Fibroblast of upper back skin (primary cell): ENCODE measurements at places on chromosomes 16 and 17.

GRCh38 chr17:81712468-81713003, 452 bp downstream of the SLC25A10 start:
- no peak for DNase-seq

DNA sequence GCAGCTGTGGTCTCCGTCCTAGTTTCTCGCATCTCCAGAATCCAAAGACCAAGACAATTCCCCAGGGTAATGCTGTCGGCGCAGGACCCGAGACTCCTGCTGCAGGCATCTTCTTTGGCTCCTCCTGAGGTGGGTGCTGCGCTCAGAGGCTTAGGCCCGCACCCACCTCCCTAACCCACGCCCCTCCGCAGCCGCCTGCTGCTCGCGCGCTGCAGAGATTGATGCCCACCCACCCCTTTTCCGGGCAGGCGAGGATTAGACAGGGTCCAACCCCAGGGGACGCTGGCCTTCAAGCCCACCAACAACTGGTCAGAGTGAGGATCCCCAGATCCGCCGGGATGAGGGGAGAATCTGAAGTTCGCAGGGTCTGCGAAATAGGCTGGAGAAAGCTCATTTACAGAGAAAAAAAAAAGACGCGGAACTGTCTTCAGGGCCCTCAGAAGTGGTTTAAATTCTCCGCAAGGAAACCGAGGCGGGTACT, 27.9 kb downstream of the SLFN11 start:
- no peak for DNase-seq

GRCh38 chr17:4641297-4642195, at the start of gene ALOX15:
Gene ALOX15, minus strand, starts transcription at chr17:4641678. Its CDS starts 27 bp downstream, at chr17:4641651.
- no peak for DNase-seq

- DNase-seq: no peak
Measured at GRCh38 chr17:12680407-12680897, 14.8 kb downstream of the MYOCD start.

GRCh38 chr16:56938664-56939513, 6.9 kb downstream of the HERPUD1 start:
- no peak for DNase-seq

- peak; percentile 58 for DNase-seq
Measured at GRCh38 chr16:53945996-53946395, 242.0 kb downstream of the FTO start.

GRCh38 chr16:83245061-83245460, 562.7 kb upstream of the HSBP1 start:
- DNase-seq: peak; percentile 64

DNA sequence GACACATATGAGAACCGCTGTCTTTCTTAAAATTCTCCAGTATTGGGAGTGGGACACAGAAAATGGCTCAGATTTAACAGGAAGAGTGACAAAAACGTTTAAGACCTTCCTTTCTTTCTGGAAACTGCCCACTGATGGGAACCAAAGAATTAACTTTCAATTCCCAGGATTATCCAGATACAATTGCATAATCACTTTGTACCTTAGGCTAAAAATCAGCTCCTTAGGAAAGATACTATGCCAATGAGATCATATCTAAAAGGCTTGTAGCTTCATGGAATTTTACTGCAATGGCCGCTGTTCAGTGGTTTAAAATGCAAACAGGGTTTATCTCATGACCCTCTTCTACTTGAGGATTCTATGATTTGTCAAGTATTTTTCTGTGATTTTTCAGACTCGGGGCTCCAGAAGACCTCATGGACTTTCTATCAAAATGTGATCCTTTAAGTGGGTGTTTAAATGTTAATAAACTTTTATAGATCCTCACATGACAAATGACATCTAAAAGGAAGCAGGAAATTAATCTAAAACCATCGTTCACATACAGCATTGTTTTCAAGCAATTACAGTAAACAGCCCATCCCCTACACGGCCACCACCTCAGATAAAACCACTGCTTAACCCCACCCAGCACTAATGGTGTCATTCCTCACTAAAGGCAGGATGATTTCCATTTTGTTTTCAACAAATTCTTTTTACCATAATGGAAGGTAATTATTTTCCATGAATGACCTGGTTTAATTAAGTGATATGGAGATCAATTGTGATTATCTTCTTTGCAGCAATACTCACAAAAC, 31.6 kb upstream of the ERN1 start:
- DNase-seq: no peak

GRCh38 chr17:81197409-81197795, 25.4 kb downstream of the CEP131 start:
- DNase-seq: no peak

DNA sequence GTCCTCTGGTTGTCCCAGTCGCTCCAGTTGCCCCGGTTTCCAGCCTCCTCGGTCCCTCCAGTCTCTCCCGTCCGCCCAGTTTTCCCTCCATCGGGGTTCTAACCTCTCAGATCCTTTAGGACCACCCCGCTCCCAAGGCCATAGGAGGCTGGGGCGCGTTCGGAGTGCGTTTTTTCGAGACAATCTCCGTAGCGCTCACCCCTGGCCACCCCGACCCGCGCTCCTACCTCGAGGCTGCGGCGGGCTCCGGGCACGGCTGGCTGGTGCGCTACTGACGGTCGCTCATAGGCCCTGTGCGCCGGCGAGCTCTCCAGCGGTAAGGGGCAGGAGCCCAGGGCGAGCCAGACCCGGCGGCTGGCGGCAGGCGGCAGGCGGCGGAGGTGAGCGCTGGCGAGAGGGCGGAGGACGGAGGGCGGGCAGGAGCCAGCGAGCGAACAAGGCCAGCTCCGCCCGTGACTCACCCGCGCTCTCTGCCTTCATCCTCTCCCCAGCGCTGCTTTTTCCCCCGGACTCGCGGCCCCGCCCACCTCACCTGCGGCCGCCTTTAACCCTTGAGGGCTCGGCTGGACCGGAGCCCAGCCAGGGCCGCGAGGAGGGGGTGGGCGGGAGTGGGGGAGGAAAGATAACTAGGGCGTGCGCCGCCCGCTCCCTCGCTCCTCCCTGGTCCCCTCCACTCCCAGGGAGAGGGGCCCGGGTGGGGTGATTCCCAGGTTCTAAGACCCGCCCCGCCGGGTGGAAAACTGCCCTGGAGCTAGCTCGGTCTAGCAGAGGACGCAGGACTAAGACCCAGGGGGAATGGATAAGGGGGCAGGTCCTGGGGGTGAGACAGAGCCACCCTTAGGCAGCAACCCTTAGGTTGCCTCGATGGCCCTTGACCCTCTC, at the start of gene SP6:
TSS of gene SP6 (minus strand) at position 472 of the 882 bp plus-strand sequence. CDS start 2,734 bp downstream, outside the sequence.
- DNase-seq: peak; percentile 33

DNA sequence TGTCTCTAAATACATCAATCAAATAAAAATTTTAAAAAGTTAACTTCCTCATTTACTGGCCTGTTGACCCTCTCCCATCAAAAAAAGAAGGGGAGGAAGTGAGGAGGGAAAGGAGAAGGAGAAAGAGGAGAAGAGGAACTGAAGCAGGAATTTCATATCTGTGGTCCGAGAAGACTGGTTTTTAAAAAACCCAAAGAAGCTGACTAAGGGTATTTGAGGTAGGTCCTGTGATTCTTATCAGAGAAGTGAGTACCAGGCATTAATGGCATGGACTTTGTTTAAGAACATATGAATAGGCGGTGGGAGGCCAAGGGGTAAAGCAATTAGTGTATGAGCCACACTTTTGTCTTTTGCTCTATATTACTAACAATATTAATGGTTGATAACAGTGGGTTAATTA, 2.0 kb downstream of the SLC46A1 start:
- DNase-seq: no peak

DNA sequence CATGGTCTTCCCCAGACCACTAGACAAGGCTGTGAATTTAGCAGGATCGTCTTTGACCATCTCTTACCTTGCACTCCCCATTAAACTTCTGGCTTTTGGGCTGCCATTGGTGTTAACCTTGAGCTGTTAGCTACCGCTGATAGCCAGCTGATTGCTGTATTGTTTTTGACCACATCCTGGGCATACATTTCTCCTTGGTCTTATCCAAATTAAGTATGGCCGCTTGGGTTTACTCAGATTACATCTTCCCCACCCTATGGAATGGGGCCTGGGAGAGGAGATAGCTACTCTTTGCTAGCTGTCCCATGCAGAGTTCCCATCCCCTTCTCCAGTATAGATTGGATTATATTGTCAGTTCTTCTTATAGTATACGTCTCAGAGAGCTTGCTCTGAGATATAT, 270.4 kb upstream of the ELAC2 start:
- no peak for DNase-seq

DNA sequence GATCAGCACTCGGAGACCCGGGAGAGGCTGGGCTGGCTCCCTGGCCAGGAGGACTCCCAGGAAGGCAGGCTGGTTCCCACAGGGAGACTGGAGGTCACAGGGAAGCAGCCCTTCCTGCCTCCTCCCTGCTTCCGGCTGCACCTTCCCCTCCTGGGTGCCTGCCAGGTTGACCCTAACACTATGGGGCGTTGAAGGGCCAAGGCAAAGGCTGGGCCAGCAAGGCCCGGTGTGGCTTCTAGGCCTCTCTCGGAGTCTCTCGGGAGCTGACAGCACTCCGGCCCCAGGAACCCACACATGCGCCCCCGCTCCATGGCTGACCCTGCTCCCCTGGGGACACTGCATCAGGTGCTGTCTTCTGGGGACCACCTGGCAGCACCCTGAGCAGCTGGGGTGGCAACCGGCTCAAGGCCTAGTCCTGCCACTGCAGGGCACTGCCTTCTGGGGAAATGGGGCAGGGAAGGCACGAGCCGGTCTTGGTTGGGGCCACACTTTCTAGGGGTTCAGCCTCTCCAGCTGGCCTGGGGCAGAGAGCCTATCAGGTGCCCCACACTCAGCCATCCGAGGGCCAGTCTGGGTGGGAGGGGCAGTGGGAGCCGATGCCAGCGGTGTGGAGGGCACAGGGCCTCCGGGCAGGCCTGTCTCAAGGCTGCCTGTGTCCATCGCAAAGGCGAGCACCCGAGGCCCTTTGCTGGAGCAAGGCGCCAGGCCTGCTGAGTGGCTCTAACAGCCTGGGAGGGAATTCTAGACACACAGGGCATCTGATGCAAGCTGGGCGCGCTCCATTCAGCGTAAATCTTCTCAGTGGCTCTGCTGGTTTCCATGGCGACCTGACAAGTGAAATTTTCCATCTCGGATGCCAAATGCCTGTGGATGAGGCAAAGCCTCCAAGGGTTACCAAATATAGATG, 5.6 kb upstream of the MTSS2 start:
- DNase-seq: peak; percentile 98

DNA sequence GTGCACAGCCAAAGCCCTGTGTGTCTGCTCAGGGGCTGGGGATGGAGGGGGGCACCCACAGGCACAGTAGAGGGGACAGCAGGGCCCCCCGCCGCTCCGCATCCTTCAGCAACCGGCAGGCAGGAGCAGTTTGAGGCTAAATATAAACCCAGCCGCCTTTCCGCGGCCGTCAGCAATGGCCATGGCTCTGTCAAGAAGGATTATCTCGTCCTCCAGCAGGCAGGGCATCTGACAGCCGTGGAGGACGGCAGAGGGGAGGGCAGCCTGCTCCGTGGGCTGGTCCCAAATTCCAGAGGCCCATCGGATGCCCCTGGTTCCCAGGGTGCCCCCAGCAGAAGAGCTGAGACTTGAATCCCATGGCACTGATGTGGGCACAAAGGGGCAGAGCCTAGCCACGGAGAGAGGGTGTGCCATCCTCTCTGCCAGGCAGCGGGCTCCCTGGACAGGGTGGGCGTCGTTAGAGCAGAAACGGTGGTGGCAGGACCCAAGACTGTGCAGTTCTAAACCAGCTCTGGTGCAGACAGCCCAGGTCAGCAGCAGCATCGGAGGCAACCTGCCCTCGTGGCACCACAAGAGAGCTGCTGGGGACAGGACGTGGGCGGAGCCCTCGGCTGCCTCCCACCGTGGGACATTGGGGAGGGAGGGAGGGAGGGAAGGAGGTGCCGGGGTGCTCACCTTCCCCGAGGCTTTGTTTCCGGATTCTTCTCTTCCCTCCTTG, 198.8 kb upstream of the CIBAR2 start:
- no peak for DNase-seq

DNA sequence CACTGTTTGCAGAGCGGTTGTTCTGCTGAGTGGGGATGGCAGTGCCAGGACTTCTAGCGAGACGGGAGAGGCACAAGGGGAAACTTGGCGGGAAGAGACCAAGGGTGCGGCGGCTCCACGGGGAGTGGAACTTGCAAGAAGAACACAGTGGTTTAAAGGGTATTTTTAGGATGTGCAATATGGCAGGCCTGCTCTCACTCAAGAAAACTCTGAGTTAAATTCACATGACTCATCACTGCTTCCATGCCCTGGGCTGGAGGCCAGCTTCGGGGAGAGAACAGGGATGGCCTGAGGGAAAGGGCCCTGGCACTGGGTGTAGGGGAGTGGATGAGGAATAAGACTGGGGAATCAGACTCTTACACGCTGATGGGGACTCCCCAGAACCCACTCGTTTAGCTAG, 13.3 kb upstream of the CD300LD start:
- DNase-seq: peak; percentile 63

DNA sequence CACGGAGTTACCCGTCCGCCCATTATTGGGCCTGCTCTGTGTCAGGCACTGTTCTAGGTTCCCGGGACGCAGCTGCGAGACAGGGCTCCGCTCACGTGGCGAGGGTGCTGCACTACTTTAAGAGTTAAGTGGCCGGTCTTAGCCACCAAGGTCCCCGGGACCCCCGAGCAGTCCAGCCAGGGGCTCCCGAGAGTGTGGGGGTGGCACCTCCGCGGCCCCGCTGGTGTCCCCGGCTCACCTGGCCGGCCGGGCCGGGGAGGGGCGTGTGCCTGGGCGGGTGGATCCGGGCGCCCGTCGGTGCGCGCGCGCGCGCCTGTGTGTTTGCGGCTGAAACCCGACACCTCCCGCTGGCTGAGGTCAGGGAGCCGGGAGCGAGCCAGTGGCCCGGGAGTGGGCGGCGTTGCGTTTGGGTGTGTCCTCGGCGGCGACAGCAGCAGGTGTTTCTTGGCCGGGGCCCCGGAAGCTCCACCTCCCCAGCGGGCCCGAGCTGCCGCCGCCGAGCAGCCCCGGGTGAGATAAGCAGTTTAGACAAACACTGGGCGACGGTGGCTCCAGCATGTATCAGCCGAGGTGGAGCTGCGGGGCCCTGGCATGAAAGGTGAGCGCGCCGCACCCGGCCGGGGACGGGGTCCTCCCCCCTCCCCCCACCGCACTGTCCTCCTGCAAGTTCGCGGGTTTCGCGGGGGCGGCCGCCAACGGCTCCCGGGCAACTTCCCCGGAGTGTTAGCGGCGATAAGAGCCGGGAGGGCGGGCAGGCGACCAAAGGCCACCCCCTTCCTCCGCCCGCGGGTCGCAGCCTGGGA, at the start of gene GSE1:
TSS of gene GSE1 (plus strand) at position 522 of the 803 bp plus-strand sequence. CDS start at position 592, 70 bp downstream.
- DNase-seq: peak; percentile 69

GRCh38 chr16:2598133-2598641, 60.4 kb downstream of the PDPK1 start:
- no peak for DNase-seq
